Ammon's horn (tissue), 1 donor: ENCODE measurements at places on chromosomes 2 and 18.
A peak's percentile ranks its signal among the peaks of the same experiment; 100 is the strongest.

DNA sequence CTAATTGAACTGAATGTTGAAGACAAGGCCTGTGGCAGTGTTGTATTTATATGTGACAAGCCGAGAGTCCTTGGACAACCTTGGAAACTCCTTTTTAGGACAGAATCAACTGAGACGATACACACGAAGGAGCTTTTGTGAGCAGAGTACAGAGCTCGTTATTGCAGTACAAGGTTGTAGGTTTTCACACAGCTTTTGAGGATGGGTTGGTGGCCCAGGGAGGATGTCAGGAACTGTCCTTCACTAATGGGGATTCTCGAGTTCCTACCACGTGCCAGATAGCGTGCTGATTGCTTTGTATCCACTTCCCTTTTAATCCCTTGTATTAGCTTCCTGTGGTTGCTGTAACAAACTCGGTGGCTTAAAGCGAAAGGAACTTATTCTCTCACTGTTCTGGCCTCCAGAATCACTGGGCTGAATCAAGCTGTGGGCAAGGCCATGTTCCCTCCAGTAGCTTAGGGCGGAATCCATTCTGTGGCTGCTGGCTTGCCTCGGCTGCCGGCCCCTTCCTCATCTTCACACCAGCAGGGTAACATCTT, 20.2 kb downstream of the INPP4A start:
- DNase-seq: peak; percentile 45

DNA sequence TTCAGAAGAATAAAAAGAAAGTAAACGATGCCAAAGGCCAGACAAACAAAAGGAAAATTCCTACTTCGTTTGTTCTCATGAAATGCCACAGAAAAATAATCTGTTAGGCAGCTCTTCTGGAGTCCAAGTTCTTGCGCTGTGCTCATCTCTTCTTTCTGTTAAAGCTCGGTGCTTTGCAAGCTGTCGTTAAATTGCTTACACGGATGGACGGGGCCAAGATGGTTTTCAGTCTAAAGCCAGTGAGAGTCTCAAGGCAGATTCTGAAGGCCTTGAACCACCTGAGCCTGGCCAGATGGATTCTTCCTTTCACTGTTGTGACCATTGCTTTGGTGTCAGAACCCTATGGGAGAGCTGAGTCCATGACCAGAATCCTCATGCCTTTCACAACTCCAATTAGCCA, 97.6 kb upstream of the RMDN2 start:
- no peak for DNase-seq

- DNase-seq: no peak
These were observed 32.3 kb downstream of the NCK2 start for GRCh38 chr2:105777031-105777482.

DNA sequence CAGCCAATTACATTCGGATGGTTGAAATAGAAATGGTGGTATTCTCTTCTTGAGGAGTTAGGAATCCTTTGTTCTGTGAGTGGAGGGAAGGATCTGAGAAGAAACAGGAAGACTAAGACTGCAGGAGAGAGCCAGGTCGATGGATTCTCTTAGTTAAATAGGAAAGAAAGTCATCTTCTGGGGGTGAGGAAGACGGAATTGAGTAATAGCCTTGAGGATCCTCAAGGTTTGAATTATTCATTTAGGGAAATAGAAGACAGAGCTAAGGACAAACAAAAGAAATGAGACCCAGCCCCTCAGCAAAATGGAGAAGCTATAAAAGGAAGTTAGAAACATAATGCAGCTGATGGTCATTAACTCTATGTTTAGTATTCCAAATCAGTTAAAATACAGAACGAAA, 1.8 kb downstream of the LAPTM4A start:
- DNase-seq: peak; percentile 29

GRCh38 chr2:189570570-189571031, 10.0 kb downstream of the SLC40A1 start:
- DNase-seq: no peak

DNA sequence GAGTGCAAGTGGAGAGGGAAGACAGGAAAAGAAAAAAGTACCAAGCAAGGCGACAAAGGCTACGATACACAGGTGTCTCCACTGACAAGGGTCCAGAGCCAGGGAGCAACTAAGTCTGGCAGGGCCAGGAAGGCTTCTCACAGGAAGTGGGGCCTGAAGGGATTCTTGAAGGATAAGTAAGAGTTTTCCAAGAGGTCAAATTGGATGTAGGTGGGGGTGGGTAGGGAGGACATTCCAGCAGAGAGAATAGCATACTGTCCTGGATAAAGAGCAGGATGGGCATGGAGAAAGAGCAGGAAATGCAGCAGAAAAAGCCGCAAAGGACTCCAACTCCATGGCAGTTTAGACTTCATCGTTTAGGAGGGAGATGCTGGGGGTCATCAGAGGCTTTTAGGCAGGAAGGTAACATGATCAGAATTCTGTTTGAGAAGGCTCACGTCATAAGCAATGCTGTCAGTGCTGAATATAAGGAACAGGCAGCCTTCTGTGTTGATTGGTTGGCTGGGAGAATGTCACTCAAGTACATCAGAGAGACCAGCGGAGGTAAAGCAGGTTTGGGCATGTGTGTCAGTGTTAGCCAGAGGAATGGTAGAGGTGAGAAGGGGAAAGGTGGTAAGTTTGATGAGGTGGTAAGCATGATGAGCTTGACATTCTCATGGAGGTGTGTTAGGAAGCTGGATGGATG, 35.1 kb downstream of the ARHGAP25 start:
- DNase-seq: no peak

DNA sequence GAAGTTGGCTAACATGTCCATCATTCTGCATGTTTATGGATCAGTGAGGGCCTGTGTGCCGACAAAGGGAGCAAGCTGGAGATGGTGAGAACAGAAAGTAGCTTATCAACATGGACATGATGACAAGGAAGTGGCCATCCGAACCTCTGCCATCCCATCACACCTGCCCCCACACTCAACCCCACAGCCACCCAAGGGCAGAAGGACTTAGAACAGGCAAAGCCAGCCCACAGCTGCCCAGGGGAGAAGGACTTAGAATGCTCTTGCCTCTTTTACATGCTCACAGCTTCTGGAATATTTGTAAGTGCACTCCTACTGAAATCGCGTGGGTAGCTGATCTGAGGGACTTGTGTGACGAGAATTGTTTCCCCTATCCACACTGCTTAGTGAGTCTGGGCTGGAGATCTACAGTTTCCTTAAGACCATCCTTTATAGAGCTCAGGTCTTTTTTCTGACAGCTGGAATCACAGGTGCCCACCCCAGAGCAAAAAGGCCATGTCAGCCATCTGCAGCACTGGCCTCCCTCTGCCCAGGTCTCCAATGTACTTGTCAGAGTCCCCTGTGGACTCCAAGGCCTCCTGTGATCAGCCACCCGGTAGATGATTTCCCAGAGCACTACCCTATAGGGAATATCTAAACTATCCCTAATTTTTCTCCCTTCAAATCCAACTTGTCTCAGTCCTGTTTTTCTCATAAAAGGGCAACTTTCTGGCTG, 154.1 kb downstream of the SMAD7 start:
- no peak for DNase-seq

DNA sequence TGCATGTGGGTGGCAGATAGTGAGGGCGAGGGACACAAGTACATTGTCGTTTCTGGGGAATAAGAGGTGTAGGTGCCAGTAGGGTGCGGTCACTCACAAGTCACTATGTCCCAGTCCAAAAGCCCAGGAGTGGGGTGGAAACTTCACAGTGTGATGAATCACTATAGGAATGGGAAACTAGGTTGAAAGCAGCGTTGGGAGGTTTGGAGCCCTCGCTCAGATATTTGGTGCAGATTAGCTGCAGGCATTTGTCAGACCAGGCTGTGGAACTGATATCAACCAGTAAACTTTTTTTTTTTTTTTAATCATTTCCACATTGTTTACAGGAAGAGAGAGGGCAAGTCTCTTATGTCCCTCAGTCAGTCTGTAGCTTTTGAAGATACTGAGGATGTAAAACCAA, 121.8 kb downstream of the CERS6 start:
- DNase-seq: no peak

DNA sequence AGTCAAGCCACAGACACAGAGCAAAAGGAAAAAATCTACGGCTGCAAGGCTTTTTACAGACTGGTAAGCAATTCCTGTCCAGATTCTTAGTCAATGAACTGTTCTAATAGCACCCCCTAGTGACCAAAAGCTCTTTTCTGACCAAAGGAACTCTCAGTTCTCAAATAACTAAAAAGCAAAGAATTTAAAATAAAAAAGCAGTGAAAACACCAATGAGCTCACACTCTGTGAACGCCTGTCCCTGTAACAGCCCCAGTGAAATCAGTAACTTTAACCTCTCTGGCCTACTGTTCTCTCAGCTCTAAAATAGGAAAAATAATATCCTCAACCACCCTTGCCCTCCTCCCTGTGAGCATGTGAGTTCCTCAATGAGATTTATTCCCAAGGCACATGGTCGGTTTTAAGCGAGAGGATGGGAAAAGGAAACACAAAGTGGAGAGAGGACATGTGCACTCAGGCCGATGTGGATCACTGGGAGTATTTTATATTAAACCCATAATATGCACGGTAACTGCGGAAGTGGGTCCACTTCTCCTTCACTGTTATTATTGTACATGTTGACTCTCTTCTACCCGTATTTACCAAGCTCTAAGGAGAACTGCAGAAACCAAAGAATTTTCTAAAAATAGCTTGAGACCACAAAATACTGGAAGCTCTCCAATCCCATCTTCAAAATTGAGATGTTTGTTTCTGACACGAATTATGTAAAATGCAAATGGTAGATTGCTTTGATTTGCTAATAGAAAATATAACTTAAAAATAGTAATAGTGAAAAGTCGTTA, 128.5 kb downstream of the STK39 start:
- peak; percentile 81 for DNase-seq

GRCh38 chr2:104049438-104049837, 804.5 kb upstream of the POU3F3 start:
- DNase-seq: no peak

DNA sequence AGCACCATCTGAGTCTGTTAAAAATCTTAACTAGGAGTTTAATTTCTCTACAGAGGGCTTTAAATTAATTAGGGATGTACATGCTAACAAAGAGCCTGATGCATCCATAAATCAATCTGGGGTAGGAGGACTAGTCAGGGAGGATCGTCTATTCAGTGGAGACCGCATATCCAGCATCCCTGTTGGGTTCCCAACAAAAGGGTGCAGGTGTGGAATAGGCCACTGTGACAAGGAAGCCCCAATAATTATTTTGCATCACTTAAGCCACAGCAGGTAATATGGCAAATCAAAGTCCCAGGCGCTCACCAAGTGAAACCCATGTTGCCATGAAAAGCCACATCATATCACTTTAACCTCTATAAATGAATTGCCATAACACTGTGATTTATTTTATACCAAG, 392.3 kb downstream of the NCKAP5 start:
- no peak for DNase-seq

GRCh38 chr2:223943561-223944008, 1.6 kb downstream of the WDFY1 start:
- DNase-seq: peak; percentile 65
